ENCODE measurements at places on chromosomes 3 and 15.

DNA sequence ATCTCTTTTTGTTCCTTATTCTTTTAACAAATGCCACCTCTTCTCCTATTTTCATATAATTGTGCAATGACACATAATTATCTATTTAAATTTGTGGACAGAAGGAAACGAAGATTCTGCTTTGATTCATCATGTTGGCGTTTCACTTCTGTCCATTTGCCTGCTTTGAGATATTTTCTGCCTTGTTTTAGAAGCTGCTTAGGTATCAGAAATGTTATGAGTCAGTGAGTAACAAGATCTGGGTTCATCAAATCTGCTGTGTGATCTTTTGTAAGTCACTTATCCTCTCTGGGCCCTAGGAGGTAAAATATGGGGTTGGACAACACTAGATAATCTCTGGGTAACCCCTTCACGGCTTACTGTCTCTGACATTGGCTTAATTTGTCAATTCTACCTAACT lies 7.3 kb upstream of the MINDY4B start:
- DNase-seq = no peak

GRCh38 chr3:101512646-101513418 lies at the start of gene SENP7:
SENP7 (minus strand) TSS chr3:101513212; CDS start chr3:101513130, 82 bp downstream.
- peak; percentile 20 for DNase-seq

- no peak for DNase-seq
These were observed 55.4 kb upstream of the SNRPN start for GRCh38 chr15:24899367-24899766.

DNA sequence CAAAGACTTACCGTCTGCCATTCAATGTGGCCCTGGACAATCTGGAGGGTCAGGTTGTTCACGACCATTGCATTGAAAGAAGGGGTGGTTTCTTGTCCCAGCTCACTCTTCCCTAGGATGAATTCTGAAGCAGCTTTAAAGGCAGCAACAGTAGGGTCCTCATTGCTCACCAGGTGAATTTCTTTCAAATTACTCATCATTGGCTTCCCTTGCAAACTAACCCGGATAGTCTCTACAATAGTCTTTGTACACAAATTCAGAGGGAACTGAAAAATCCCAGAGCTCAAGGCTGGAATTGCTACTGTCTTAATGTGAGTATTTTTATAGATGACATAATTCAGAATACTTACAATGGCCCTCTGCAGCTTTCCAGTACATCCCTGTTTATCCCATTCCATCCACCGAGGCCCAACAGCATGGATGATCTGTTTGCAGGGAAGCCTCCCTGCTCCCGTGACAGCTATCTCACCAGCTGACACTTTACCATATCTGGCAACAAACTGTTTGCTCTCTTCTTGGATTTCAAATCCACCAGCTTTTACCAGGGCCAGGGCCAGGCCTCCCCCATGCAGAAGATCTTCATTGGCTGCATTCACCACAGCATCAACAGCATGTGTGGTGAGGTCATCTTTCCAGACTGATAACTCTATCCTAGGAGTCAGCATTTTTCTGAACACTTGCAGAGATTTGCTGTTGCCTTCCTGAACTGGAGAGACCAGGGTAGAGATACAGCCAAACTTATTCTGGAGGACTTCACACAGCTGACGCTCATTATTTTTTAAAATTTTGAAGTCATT lies 8.6 kb downstream of the PARP9 start:
- no peak for DNase-seq

DNA sequence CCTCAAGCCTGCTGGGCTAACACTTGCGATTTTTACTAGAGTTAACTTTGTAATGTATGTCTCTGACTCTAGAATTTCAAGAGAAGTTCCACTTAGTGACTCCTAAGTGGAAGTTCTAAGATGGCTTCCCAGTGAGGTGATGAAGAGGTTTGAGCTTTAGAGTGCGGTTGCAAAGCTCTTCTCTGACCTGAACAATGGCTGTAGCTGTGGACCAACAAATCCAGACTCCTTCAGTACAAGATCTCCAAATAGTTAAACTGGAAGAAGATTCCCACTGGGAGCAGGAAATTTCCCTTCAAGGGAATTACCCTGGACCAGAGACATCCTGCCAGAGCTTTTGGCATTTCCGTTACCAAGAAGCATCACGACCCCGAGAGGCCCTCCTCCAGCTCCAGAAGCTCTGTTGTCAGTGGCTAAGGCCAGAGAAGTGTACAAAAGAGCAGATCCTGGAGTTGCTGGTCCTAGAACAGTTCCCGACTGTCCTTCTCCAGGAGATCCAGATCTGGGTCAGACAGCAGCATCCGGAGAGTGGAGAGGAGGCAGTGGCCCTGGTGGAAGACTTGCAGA lies 22.3 kb downstream of the WDR73 start:
- DNase-seq = no peak

DNA sequence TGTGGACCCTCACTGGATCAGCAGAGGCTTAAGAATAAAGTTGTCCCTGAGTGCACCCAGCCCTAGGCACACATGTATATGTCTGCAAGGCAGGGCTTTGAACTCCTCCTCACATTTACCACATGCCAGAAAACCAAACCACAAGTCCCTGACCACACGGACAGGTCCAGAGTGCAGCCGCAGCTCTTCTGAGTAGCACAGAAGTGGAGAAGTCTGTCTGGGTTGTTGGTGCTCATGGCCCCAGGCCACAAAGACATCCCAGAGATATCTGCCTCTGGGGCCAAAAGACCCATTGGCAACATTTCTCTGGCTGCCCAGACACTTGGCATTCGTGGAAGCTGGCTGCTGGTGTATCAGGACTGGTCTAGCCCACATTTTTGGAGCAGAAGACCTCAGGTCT lies 17.4 kb downstream of the SUSD5 start:
- DNase-seq = no peak

GRCh38 chr15:76206325-76206976 lies 104.8 kb downstream of the ETFA start:
- no peak for DNase-seq

DNA sequence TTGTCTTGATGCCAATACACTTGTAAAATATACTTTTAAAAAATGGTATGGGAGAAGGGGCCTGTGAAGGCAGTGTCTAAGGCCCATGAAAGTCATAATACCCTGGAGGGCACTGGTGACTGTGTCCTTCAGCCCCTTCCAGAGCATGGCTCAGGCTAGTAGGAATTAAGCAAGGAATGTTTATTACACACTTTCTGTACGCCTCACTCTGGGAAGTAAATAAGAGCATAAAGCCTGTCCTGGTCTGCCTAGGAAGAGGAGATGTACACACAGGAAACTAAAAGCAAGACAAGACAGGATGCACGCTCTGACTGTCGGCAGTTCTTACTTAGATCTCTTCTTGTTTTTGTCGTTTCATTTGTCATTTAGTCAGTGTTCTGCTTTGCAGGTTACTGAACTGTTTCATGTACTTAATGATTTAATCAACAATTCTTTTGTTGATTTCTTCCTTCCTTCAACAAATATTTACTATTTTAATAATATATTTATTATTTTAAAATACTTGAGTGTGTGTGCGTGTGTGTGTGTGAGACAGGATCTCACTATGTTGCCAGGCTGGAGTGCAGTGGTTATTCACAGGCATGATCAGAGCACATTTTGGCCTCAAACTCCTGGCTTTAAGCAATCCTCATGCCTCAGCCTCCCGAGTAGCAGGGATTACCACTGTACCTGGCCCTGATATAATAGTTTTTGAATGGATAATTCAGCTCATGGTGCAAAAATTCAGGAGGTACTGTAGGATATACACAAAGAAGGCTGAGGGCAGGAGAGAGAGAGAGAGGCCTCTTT lies 9.0 kb upstream of the SMAD6 start:
- DNase-seq = no peak

GRCh38 chr15:36863570-36863969 lies 236.8 kb downstream of the MEIS2 start:
- DNase-seq = no peak

- no peak for DNase-seq
These were observed 6.9 kb upstream of the P4HTM start for GRCh38 chr3:48983096-48983495.

GRCh38 chr3:127368186-127369032 lies 80.6 kb upstream of the PRR20G start:
- no peak for DNase-seq

DNA sequence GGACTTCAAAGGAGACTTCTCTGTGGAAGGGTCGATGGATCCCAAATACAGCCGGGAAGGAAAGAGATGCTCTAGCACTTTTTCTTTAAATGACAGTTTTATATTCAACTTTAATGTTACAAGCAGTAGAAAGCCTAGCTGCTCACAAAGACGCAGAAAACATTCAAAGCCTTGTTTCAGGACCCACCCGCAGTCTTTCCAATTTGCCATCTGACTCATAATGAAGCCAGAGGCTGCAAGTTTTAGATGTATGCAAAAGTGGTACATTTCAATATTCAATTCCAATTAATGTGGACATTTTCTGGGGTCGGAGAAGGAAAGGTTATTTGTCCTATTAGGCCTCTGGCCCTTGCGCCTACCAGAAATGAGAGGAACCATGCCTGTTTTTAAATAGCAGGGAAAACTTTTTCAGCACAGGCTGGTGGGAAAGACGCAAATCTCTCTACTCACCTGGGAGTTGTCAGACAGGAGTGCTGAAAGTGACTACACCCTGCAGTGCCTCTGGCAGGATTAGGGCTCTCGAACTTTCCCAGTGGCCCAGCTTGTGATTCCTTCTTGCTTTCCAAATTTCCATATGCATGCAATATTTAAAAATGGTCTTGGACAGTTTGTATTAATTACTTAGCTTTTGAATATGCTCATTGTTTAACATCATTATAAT lies 117.4 kb upstream of the MBNL1 start:
- DNase-seq = no peak

GRCh38 chr15:73440571-73440970 lies 2.4 kb upstream of the REC114 start:
- DNase-seq = no peak

- no peak for DNase-seq
These were observed 116.7 kb upstream of the PRTG start for GRCh38 chr15:55859681-55860080.

GRCh38 chr3:66490214-66490613 lies 10.6 kb downstream of the LRIG1 start:
- DNase-seq = no peak

DNA sequence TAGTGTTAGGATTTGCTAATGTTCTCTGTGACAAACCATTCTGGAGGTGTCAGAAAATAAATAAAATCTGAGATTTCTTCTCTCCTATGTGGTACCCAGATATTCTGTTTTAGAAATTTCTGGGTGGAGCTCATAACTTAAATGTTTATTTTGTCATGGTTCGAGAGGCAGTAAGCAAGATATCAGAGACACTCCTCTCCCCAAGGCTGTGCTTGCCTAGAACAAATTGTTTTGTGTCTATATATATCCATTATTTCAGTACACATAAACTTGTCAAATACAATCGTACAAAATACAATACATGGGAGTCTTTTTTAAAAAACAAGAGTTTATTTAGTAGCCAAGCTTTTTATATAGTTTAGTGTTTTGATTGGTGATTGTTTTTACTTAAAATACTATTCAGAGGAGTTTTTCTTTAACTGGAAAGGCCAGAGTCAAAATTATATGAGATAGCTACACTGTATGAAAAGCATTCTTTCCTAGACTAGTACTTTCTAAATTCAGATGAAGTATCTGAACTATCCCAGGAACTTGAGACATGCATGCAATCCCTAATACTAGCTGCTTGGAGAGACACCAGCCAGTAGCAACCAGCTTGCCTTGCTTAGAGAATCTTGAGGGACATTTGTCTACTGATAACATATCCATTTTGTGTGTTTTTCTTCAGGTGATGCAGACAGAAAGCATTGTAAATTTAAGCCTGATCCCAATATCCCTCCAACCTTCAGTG lies 4.7 kb downstream of the EXOG start:
- no peak for DNase-seq

DNA sequence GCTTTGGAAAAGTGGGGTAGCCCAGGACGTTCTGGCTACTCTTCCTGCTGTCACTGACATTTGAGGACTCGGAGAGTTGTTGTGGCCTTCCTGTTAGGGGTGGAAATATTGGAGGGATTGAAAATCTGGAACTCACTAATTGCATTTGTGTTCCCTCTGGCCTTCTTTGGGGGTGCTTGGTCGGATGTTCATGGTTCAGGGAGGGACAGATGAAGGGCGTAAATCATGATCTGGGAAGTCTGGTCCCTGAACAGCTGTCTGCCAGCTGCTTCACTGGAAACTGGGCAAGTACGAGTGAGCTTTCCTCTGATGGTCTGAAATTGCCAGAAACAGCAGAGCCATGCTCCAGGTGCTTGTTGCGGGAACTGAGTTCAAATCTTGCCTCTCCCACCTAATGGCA lies 327.8 kb upstream of the C2CD4B start:
- no peak for DNase-seq

GRCh38 chr15:38576837-38577236 lies 12.2 kb upstream of the RASGRP1 start:
- no peak for DNase-seq

GRCh38 chr3:135868801-135869200 lies 96.7 kb upstream of the PPP2R3A start:
- no peak for DNase-seq

GRCh38 chr3:182967218-182968204 lies 12.8 kb downstream of the DCUN1D1 start:
- no peak for DNase-seq

GRCh38 chr3:164732166-164732565 lies 346.1 kb downstream of the SI start:
- no peak for DNase-seq

DNA sequence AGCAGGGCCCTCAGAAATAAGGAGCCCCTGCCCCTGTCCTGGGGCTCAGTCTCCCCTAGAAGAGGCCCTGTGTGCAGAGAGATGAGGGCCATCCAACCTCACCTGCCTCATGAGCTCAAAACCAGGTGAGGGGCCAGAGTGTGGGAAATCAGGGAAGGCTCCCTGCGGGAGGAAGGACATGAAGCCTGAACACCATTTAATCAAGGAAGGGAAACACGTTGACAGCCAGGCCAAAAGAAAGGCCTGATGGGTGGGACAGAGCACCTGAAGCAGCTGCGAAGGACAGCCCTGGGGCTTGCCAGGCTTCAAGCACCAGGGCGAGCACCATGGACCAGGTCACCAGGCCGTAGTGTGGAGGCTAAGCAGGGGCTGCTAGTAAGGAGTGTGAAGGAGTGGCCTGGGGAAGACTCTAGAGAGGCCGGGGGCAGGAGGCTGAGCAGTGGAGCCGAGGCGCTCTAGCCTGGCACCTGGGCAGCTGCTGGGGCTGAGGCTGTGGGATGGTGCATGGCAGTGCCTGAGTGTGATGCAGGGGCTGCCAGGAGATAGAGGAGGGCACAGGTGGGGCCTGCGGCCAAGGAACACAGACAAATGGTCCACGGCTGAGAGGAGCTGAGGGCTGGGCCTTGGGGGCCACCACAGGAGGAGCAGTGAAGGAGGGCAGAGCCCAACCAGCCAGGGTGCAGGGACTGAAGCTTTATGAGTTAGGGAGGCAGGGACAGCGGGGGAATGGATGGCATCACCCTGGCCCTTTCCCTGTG lies 16.1 kb downstream of the ACAA1 start:
- DNase-seq = no peak

DNA sequence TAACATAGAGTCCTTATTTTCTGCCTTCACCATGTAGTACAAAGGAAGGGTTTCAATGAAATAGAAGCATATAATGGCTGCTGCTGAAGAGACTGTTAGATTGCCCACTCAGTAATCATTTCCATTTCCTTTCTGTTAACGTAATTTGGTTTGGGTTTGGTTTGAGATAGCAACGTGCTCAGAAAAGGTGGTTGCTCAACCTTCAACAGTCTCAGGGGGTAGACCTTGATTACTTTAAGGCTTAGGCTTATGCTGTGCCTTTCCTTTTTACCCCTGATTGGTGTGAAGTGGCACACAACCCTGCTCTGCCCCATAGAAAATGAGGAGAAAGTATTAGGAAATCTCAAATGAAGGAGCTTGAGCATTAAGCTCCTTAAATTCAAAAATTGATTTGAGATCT lies 163.7 kb upstream of the TP63 start:
- no peak for DNase-seq

GRCh38 chr3:138227650-138228049 lies 40.5 kb downstream of the ARMC8 start:
- no peak for DNase-seq

Measured in esophagus squamous epithelium (tissue), 5 donors.